ENCODE measurements at places on chromosomes 7 and 10.
A peak's percentile ranks its signal among the peaks of the same experiment; 100 is the strongest.

GRCh38 chr7:82173400-82174021, 270.1 kb downstream of the CACNA2D1 start:
- DNase-seq = peak; percentile 4

GRCh38 chr10:62437696-62438095, 63.5 kb downstream of the ZNF365 start:
- DNase-seq = peak; percentile 1

GRCh38 chr10:90179696-90180407, 478.5 kb downstream of the KIF20B start:
- DNase-seq = no peak

- no peak for DNase-seq
These were observed 884.4 kb upstream of the CELF2 start for GRCh38 chr10:10133281-10133680.

DNA sequence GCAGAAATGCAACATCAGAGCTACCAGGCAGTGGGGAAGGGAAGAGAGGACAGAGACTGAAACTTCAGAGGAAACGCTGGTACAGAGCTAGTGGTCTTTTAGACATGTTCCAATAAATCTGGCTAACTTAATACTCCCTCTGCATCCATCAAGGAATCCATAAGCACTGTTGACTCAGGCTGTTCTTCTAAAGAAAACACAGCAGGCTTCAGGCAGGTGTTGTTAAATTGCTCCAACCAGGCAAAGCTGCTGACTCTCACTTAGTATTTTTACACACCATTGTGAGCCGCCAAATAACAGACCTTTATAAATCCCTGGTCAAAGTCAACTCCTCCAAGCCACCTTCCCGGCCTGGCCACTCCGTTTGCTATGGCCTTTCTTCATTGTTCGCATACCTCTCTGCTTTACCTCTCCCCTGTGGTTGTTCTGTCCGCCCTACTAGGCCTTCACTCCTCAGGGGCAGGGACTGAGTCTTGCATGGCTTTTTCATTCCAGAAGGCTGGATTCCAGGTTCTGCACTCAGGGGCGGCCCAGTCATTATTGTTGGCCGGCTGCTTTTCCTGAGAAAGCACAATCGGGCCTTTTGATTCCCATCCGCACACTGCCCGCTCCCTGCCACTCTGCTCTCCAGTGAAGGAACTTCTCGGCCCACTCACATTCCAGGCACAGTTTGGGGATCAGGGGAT, 18.4 kb downstream of the CREB3L2 start:
- no peak for DNase-seq

DNA sequence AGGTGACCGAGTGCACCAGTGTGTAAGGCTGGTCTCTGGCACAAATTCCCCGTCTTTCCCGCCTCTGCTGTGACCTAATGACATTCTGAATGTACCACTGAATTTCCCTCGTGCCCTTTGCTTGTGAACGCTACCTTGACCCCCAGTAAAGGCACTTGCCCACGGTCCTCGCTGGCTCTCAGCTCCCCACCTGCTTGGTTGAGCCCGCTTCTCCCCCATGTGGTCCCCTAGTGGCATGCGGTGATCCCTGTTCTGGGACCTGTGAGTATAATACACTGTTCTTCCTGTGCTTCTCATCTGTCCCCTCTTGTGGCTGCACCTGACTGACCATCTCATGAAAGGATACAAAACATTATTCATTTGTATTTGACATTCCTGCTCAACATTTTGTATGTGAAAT, 495.7 kb downstream of the INHBA start:
- no peak for DNase-seq

- DNase-seq = no peak
These were observed 48.1 kb upstream of the UBE3C start for GRCh38 chr7:157090485-157091165.

DNA sequence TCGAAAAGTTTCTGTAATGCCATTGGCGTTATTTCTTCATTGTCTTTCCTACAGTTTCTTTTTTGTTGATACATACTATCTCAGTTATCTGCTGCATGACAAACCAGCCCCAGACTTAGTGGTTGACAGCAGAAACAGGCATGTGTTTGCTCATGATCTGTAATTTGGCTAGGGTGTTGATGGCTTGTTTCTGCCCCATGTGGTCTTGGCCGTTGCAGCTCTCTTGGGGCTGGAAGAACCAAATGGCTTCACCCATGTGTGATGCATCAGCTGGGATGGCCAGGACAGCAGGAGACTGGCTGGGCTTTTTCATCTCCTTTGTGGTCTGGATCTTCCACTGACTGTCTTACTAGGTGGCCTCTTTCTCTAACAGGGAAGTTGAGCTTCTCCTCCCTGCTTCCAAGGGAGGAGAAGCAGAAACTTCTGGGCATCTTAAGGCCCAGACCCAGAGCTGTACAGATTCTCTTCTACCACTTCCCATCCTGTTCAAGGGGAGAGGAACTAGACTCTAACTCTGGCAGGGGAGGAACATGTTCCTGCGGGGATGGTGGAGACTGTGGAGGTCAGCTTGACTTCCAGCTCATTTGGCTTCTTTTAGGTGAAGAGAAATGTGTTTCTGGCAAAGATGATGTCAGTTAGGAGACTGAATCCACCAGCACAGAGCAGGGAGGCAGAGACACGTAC, 89.3 kb downstream of the FANK1 start:
- DNase-seq = no peak

GRCh38 chr7:17126413-17127268, 171.8 kb upstream of the AHR start:
- no peak for DNase-seq

DNA sequence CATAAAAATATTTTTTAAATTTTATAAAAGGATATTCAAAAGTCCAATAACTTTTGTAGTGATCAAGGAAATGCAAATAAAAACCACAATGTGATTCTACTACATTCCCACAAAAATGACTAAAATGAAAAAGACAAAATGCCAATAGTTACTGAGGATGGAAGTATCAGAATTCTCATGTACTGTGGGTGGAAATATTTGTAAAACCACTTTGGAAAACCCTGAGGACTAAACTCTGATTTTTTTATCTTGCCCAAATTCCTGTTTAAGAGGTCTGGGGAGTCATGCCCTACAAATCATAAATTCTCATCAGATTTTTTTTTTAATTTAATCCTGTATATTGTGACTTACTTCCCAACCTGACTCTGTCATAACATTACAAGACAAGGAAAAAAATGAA, 9.8 kb upstream of the SEMA3D start:
- DNase-seq = no peak

- no peak for DNase-seq
These were observed 36.9 kb upstream of the KMT2E start for GRCh38 chr7:104976966-104977636.

- peak; percentile 28 for DNase-seq
These were observed 47.3 kb upstream of the BPGM start for GRCh38 chr7:134599371-134599770.

DNA sequence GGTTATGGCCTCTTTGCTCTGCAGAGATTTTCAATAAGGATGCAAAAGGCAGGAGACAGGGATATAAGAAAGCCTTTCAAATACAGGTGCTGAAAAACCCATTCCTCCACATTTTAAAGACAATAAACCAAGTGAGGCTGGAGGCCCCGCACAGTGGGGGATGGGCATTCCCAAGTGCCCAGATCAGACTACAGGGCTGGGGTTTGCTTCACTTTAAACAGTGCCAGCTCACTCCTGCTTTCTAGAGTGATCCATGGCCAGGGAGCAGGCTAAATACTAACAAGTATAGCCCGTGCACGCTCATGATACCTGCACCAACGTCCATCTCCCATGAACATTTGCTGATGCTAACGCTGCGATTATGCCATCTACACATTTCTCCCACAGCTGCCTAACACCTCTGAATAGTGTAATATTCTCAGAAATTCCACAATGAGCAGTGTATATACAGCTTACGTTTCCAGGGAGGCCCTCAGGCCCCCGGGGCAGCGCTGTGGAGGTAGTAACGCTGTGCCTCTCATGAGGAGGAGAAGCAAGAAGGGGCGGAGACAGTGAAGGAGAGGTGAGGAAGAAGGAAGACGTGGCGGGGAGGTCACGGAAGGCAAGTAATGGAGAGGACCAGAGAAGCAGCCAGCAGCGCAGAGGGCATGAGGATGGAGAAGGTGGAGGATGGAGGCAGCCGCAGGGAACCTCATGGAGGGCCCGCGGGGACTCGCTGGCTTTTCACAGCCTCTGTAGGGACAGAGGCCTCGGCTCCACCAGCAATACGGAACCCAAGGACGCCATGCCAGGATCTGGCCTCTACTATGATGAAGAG, 141.7 kb downstream of the USP6NL start:
- no peak for DNase-seq

- DNase-seq = no peak
These were observed 11.5 kb upstream of the VSIR start for GRCh38 chr10:71784679-71785272.

- no peak for DNase-seq
These were observed 100.2 kb downstream of the ATXN7L1 start for GRCh38 chr7:105776068-105776790.

DNA sequence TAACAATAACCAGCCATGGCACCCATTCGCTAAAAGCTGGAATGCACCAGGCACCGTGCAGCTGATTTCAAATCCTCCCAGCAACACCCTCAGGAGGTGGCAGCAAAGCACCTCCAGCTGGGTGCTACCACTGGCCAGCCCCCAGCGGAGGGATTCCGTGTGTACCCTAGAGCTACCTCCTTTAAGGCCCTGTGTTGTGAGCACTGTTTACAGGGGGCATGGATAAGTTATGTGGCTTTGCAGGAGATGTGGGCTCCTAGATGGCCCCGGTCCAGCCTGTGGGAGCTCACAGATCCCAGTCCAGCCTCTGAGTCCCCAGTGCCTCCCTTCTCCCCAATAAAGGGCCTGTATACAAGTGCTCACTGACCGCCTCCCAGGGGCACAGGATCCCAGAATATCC, 27.1 kb downstream of the TNRC18 start:
- peak; percentile 36 for DNase-seq

GRCh38 chr10:26690731-26691475, 6.6 kb upstream of the PDSS1 start:
- DNase-seq = no peak
